ENCODE measurements at places on chromosomes 3 and 15.

DNA sequence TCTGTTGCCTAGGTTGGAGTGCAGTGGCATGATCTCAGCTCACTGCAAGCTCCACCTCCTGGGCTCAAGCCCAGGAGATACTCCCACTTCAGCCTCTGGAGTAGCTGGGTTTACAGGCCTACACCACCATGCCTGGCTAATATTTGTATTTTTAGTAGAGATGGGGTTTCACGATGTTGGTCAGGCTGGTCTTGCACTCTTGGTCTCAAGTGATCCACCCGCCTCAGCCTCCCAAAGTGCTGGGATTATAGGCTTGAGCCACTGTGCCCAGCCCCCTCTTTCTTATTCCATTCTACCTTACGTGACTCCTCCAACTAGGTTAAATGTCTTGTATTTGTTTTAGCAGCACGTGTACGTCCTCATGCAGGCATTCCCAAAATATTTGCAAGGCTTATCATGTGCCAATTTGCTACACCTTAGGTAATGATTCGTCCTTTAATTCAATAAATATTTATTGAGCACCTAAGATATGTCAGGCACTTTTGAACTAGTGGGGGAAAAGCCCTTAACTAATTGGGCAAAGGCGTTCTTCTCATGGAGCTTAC lies 14.9 kb upstream of the MAGI1 start:
- peak; percentile 23 for DNase-seq

DNA sequence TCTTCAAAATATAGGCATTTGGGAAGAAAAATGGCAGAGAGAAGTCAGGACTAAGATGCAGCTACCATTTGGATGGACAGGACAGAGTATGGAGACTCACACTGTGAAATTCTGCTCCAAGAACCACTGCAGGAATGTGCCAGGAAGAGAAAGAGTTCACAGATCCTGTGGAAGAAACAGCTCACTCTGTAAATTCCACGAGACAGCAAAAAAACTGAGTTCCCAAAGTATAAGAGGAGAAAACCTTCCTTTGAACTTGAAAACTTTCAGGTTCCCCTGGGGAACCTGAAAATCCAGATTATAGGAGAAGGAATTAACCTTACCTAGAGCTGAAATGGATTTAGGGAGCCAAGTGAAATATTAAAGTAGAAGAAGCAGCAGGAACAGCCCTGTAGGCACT lies 137.1 kb downstream of the PLCH1 start:
- no peak for DNase-seq

GRCh38 chr3:124513610-124513997 lies 216.6 kb upstream of the UMPS start:
- no peak for DNase-seq

DNA sequence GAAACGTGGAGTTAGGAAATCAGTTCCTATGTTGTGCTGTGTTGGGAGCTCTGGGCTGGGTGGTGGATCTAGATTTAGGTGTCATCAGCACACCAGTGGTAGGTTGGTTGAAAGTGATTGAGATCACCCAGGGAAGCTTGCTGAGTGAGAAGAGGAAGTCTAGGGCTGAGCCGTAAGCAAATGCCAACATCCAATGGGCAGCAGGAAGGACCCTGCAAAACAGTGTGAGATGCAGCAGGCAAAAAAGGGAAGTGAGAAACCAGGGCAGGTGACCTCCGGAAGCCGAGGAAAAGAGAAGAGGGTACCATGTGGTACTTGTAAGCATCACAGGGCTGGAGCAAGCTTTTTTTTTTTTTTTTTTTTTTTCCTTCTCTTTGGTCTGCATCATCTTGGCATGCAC lies 15.9 kb upstream of the COPG1 start:
- DNase-seq = no peak

DNA sequence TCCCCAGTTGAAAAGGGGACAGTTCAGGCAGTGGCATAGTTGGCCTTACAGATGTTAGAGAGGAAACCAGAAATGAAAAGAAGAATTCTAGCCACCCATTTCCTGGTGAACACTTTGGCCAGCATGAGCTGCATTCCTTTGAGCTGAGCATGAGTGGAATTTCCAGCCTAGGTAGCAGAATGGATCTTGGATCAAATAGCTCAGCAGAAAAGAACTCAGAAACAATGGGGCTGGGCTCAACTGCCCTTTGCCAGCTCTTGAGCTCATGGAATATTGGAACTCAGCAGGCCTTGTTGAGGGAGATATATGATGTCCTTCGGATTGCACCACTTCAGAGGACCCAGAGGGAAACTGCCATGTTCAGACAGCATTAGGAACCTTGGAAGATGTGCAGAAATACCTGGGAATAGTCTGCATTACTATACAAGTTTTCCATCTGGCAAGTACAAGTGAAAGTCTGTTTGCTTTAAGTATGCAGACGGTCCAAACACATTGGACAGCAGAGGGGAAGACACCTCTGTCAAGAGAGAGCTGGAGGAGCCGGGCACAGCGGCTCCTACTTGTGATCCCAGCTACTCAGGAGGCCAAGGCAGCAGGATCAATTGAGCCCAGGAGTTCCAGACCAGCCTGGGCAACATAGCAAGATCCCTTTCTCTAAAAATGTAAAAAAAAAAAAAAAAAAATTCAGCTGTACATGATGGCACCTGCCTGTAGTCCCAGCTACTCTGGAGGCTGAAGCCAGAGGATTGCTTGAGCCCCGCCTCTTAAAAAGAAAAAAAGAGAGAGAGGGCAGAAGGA lies 3.1 kb upstream of the CDV3 start:
- DNase-seq = peak; percentile 93

- DNase-seq = no peak
Observed at GRCh38 chr3:4672725-4673275, 179.7 kb downstream of the ITPR1 start.

- no peak for DNase-seq
Observed at GRCh38 chr3:62659660-62660059, 215.6 kb downstream of the CADPS start.

DNA sequence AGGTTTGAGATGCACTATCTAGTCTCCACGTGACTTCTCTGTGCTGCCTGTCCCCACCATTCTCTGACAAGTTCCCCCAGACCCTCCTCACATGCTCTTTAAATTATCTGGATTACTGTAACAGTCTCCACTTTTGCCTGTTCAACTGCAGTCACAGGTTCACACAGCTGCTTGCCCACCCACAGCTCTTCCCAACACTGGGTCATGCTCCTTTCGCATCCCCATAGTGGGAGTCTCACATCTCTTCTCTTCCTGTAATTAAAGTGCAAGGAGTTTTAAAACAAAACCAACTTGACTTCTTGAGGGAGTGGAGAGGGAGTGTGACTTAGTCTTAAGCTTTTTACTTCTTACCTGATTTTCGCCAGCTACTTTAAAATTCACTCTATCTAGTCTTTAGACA lies 178.8 kb downstream of the PLCL2 start:
- no peak for DNase-seq

DNA sequence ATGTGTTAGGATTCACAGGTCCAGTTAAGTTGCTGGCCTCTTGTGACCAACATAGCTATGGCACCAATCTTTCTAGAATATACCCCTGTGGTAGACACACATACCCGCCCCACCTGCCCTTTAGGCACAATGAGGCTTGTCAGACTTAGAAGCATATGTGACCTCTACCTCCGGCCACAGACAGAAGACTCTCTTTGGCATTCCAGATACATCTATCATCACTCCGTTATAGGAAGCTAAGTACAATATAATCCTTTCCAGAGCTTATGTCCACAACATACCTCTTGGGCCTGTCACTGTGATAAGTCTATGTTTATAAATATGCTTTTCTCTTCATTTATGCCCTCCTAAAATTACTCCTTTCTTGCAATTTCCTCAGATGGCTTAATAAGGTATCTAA lies 39.8 kb downstream of the CD47 start:
- DNase-seq = no peak

DNA sequence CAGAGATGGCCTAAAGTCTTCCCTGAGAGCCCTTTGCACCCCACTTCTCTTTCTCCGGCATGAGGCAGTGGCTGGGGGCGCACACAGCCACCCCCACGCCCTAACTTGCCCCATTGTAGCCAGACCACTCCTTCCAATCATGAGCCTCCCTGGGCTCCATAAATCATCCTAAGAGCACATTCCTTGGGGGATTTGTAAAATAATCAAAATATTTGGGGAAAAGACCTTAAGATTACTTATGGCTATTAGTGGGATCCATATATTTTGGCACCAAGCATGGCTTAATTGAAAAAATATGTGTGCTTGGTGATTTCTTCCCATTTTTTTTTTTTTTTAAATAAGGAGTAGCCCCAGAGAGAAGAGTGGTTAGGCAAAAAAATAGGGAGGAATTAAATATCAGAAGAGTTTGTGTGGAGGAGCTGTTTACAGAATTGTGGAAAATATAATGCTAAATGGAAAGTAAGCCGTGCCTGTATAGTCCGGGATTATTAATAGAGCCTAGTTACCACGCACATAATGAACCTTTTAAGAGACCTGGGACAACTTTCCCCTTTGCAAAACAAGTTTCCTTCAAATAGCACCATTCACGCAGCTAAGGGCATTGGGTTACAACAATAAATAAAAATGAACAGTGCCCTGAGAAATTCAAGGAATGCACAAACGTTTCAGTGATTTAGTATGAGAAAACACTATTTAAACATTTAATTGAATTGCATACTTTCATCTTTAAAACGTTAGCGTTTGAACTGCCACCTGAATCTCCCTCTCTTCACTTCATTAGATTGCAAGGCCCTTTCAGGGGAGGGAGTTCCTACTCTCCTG lies 46.1 kb downstream of the SMAD6 start:
- DNase-seq = peak; percentile 69

DNA sequence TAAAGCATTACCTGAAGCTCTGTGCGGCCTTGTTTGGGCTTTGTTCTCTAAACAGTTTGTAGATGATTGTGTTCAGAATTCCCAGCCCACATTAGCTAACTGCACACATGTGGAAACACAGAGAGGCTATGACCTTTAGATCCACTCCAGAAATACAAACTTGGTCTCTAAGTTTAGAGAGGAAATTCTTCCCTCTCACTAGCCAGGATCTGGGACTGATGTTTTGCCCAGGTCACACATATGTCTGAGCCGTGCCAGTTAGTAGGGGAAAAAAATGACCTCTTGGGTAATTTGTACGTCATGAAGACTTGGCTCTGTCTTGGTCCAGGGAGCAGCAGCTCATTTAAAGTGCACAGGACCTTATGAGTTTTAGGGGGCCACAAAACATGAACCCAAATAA lies 223.1 kb downstream of the RBMS3 start:
- DNase-seq = peak; percentile 32
